PC-3 (cell line): ENCODE measurements at places on chromosomes 12 and 14. TPM values are rescaled to one million over a fixed set of nuclear protein-coding genes. Genes with fewer than 3 reads are reported as not detected.

- DNase-seq = no peak
Observed at GRCh38 chr12:130169924-130170323, 7.7 kb downstream of the FZD10 start.

DNA sequence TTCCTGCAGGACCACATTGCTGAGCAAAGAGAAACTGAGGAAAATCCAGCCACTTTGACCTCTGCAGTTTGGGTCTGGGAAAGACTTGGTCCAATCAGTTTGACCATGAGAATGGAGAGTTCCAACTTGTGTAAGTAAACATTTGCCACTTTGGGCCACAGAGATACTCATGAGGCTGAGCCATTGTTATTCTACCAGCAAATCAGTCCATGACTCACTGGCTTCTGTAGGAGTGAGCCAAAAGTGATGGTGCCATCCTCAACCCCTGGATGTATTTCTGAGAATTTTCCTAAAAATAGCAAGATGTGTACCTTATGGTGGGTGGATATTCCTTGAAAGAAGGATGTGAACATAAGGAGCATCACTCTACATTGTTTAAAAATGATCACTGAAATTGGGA, 192.9 kb upstream of the OR4E1 start:
- no peak for DNase-seq

DNA sequence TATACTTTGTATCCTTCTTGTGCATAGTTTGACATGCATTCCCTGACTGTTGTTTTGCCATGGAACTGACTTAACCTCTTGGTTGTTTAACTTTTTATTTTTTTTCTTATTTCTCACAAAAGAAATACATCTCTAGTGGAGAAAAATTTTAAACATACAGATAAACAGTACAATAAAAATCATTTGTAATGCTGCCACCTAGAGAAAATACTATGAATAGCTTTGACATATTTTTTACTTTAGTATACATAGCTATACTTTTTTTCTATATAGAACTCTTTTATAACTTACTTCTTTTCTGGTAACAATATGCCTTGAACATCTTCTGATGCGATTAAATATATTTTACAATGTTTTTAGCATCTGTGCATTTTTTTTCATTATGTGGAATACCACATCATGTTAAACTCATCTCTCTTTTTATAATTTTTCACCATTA, 184.5 kb downstream of the AKAP6 start:
- DNase-seq = peak; percentile 49

GRCh38 chr12:115801871-115802270, 475.6 kb downstream of the MED13L start:
- DNase-seq = no peak

GRCh38 chr12:8562310-8562709, 21.6 kb upstream of the CLEC4E start:
- no peak for DNase-seq

DNA sequence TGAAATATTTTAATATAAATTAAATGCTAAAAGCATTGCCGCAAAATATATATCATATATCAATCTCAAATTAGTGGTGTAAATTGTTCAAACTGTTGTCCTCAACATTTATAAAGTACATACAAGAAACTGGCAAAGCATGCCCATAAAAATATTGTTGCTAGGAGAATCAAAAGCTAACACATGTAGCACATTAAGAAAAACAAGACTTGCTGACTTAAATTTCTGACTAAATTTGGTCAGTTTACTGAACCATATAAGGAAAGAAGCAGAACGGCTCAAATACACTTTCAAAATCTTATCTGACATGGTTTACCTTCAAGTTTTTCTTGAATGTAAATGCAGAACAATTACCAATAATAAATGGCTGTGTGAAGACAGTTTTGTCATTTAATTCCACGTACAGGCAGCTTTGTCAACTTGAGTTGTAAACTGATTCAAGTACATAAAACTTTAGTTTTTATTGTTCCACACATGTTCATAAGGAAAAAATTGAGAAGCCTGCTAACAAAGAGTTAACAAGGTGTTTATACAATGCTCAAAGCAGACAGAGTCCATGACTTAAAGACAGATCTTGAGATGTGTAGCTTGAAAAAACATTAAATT, 50.4 kb downstream of the PPP1R12A start:
- DNase-seq = no peak

- DNase-seq = peak; percentile 73
Observed at GRCh38 chr14:70317969-70318634, 41.4 kb downstream of the COX16 start.

GRCh38 chr12:124898923-124899294, 15.5 kb downstream of the UBC start:
- no peak for DNase-seq

DNA sequence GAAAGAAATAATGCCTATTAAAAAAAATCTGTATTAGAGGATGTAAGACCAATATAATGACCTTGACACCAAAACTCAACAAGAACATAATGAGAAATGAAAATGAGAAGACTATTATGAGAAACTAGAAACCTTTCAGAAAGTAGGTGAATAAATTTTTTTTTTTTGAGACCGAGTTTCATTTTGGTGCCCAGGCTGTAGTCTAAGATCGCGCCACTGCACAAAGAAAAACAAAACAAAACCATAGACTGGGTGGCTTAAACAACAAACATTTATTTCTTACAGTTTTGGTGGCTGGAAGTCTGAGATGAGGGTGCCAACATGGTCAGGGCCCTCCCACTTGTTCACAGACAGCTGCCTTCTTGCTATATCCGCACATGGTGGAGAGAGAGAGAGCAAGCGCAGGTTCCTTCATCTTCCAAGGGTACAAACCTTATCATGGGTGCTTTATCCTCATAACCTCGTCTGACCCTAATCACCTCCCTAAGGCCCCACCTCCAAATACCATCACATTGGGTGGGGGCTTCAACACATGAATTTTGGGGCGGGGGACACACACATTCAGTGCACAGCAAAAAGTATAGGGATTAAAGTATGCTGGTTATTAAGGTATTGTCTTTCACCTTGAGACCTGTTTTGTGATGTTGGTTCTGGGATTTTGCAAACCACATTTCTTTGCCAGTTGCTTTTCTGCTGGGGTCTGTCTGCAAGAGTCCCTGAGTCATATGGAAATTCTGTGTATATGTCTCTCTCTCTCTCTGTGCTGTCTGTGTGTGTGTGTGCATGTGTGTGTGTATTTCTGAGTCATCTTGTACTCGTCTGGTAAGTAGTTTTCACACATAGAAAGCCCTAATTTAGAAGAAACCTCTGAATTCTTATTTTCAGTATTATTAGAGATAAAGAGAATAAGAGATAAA, 26.2 kb downstream of the ZCRB1 start:
- DNase-seq = peak; percentile 30

GRCh38 chr14:88322504-88323085, 474 bp downstream of the KCNK10 start:
- DNase-seq = no peak

DNA sequence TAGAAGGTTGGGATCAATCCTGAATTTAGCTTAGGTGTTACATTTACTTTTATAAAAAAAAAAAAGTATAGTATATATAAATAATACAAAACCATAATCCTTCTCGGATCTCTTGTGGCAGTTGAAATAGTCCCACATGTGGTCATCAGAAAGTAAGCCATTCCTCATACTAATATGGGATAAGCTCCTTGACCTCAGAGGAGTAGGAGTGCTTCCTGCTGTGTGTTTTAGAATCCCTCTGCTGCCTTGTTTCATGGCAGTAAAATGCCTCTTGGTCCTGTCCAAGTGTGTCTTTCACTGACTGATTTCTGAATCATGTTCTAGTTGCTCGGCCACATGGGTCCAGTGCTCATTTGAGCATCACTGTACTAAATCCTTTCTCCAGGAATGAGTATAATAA, 117.0 kb downstream of the NTN4 start:
- DNase-seq = no peak

GRCh38 chr12:124191024-124191359, 103.9 kb upstream of the RFLNA start:
- DNase-seq = peak; percentile 21

GRCh38 chr14:21498540-21499526, 12.3 kb downstream of the METTL3 start:
- DNase-seq = peak; percentile 65

DNA sequence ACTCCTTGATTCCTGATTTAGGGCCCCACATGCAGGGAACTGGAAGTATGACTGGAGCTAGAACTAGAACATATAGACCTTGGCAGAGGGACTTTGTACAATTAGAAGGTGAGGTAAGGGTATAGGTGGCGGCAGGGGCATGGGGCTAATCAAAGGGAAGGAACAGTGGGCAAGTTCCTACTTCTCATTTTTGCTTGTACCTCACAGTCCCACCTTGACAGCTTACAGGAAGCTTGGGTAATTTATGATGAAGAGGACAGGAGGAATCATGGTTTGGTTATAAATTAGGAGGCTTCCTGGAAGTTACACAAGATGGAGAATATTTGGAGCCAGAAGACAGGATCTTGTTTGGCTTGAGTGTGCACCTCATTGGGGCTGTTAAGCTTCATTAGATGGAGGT, 33.4 kb downstream of the SUSD6 start:
- DNase-seq = no peak

GRCh38 chr12:100248886-100249285, 18.0 kb downstream of the DEPDC4 start:
- DNase-seq = no peak

- no peak for DNase-seq
Observed at GRCh38 chr14:89245802-89246201, 171.2 kb downstream of the FOXN3 start.

GRCh38 chr14:37254411-37254947, 56.7 kb downstream of the MIPOL1 start:
- DNase-seq = no peak

- DNase-seq = no peak
Observed at GRCh38 chr12:50530532-50530931, 25.7 kb downstream of the DIP2B start.

- peak; percentile 46 for DNase-seq
Observed at GRCh38 chr12:56358836-56359532, 923 bp downstream of the STAT2 start.

- DNase-seq = peak; percentile 93
Observed at GRCh38 chr12:118102070-118102469, 1.7 kb downstream of the VSIG10 start.

DNA sequence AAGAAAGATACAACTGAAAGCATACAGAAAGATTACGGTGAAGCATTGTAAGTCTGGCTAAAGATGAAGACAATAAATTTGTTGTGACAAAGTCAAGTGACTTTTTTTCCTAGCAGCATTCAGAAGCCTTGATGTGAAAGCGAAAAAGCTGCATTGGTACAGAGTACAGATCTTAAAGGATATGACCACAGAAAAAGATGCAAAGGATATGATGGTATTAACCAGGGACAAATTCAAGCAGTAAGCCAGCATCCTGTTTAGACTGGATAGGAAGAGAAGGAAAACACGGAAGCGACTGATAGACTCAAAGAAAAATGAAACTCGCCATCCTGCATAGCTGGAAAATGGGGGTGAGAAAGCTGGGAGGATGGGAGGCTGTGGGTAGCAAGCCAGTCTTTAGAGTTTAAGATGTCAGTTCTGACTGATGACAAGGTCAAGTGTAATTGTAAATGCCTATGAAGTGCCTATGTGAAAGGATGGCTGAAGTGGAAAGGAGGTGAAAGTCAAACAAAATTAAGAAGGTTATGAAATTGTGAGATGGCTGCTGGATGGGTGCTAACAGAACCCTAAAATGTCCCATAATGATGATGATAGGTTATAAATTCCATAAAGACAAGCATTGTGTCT, 92.4 kb downstream of the PHLDA1 start:
- DNase-seq = no peak

DNA sequence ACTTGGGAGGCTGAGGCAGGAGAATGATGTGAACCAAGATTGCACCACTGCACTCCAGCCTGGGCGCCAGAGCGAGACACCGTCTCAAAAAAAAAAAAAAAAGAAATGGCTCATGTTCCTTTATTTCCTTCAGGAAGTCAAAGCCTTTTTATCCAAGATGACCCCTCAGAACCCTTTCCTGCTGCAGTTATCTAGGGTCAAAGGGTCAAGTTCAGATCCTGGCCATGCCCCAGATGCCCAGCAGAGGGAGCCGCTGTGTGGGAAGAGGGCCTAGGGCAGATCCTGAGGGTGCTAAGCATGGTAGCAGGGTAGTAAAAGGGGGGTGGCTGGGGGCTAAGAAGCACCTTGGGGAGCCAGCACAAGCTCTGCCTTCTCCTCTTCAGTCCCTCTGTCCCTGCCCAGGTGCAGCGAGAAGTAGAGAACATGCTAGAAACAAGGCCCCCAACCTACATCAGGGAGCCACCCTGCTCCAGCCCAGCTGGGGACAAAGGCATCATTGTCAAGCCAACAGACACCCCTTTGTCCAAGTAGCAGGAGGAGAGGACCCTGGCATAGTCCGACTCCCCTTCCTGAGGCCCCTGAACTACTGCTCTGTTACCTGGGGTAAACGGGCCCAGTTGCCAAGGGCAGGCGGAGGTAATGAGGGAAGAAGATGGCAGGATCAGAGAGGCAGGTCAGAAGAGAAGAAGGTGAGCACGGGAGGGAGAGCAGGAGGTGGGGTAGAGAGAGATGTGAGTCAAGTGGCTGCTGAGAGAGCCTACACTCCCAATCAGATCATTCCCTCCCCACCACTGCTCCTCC, 6.5 kb downstream of the NFE2 start:
- DNase-seq = peak; percentile 49

Gene APOLD1
- total RNA-seq = 2.8 and 3.5 TPM in 2 replicates

Gene GNB3
- 1.8 TPM in 1 of 2 replicates, not detected in the other for total RNA-seq

Gene PLCZ1
- total RNA-seq = not detected in 2 replicates

Gene KLHDC1
- total RNA-seq = 0.07 and 0.58 TPM in 2 replicates

Gene TAS2R42
- total RNA-seq = not detected in 2 replicates

Gene ADAM21
- total RNA-seq = 0.29 and 0.80 TPM in 2 replicates

Gene B4GALNT1
- 39.0 and 42.3 TPM in 2 replicates for total RNA-seq

Gene BDKRB2
- total RNA-seq = 0.06 and 0.07 TPM in 2 replicates

Gene SLC16A7
- 10.4 and 11.4 TPM in 2 replicates for total RNA-seq

Gene TGM1
- total RNA-seq = 2.6 and 3.2 TPM in 2 replicates
